ENCODE measurements at places on chromosomes 4 and X. TPM values are rescaled to one million over a fixed set of nuclear protein-coding genes. Genes with fewer than 3 reads are reported as not detected.

The OTUD6A gene
- total RNA-seq, result not detected

The NUP62CL gene
- total RNA-seq, result 0.06 TPM

The SPATA4 gene
- not detected for total RNA-seq

The KLF3 gene
- total RNA-seq, result 18.3 TPM

The MAML3 gene
- total RNA-seq, result 3.7 TPM

The MAGIX gene
- 0.32 TPM for total RNA-seq

The CABS1 gene
- not detected for total RNA-seq

The GSX2 gene
- total RNA-seq, result not detected

The GC gene
- total RNA-seq, result not detected

The OPRPN gene
- total RNA-seq, result not detected

The DCAF12L2 gene
- not detected for total RNA-seq

The FAM9B gene
- total RNA-seq, result not detected

The TMEM255A gene
- total RNA-seq, result not detected

The PNMA6A gene
- total RNA-seq, result 0.94 TPM

The CXCL6 gene
- 0.31 TPM for total RNA-seq

The SYAP1 gene
- 24.0 TPM for total RNA-seq

The CSAG3 gene
- not detected for total RNA-seq

The LRRC66 gene
- total RNA-seq, result 0.50 TPM

The GRK4 gene
- 4.2 TPM for total RNA-seq

The MAGEE2 gene
- total RNA-seq, result not detected

The PCDH10 gene
- total RNA-seq, result 0.38 TPM

The CITED1 gene
- 0.16 TPM for total RNA-seq

The TNMD gene
- total RNA-seq, result under 0.01 TPM

The FHDC1 gene
- under 0.01 TPM for total RNA-seq

The DMRTC1B gene
- total RNA-seq, result not detected

The CSN1S1 gene
- total RNA-seq, result not detected

The TMEM184C gene
- total RNA-seq, result 42.2 TPM

The FANCB gene
- 5.1 TPM for total RNA-seq

The SPANXA2 gene
- total RNA-seq, result not detected

The TRIM2 gene
- total RNA-seq, result 10.4 TPM

The EPHA5 gene
- under 0.01 TPM for total RNA-seq

The SOD3 gene
- 0.31 TPM for total RNA-seq

The AMBN gene
- not detected for total RNA-seq

The APELA gene
- not detected for total RNA-seq

The UGT2B17 gene
- not detected for total RNA-seq

The SMIM31 gene
- not detected for total RNA-seq
